ENCODE measurements at places on chromosomes 3 and 15.

GRCh38 chr3:48129921-48130320, 58.3 kb downstream of the CDC25A start:
- no peak for DNase-seq

- no peak for DNase-seq
These were observed 139.7 kb upstream of the TPM1 start for GRCh38 chr15:62902821-62903220.

DNA sequence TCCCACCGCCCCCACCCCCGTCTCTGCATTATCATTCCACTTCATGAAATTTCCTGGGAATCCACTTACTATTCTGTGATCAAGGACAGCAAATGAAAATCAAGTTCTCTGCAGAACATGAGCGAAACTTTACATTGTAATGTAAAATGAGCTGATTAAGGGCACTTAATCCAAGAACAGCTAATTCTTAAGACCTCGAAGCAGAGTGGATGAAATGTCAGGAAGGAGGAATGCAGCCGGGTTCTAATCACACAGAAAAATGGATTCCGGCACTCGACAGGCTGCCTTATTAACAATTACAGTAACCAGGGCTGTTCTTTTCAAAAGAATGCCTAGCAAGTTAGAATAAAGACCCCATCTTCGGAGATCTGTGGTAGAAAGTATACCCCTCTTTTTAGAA, 57.5 kb downstream of the RFTN1 start:
- no peak for DNase-seq

DNA sequence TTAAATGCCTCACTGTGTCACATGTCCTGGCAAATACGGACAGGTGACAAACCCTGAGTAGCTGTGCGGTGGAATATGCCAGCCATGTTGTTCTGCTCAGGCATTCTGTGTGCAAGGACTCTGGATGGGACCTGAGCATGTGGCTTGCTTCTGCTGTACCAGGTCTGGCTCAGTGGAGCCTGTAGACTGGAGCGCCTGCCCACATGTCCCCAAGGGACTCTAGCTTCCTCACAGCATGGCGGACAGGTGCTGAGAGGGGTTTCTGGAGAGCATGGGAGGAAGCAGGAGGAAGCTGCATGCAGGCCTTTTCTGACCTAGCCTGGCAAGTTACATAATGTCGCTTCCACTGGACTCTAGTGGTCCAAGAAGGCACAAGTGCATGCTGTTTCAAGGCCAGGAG, 96.3 kb downstream of the PLXNA1 start:
- DNase-seq: no peak

DNA sequence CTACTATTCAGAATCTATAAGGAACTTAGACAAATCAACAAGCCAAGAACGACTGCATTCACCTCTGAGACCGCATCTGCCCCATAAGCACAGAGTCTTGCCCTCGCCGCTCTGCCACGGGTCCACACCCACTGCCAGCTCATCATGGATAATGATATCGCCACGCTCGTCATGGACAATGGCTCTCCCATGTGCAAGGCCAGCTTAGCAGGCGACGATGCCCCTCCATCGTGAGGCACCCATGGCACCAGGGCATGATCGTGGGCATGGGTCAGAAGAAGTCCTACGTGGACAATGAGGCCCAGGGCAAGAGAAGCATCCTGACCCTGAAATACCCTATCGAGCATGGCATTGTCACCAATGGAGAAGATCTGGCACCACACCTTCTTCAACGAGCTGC, 92.1 kb upstream of the FXR1 start:
- no peak for DNase-seq

GRCh38 chr15:34642247-34642646, 58.8 kb upstream of the GOLGA8B start:
- DNase-seq: no peak

DNA sequence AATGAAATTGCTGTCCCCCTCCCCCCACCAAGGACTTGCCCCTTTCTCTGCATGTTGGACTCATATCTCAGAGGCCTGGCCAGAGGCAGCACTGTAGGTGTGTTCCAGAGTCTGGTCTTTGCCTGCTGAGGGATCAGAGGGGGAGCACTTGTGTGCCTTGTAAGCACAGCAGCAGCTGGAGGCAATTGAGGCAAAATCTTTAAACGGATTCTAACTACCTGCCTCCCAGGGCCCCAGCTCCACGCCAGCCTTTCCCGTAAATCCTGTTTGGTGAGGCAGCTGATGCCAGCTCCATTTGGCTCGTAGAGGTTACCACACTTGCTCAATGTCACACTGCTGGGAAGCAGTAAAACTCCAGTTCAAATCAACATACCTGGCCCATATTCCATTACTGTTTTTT, 2.3 kb upstream of the IDH2 start:
- no peak for DNase-seq

GRCh38 chr3:16066545-16066944, 107.9 kb upstream of the GALNT15 start:
- no peak for DNase-seq

GRCh38 chr3:44340058-44340395, 1.5 kb downstream of the TCAIM start:
- no peak for DNase-seq

DNA sequence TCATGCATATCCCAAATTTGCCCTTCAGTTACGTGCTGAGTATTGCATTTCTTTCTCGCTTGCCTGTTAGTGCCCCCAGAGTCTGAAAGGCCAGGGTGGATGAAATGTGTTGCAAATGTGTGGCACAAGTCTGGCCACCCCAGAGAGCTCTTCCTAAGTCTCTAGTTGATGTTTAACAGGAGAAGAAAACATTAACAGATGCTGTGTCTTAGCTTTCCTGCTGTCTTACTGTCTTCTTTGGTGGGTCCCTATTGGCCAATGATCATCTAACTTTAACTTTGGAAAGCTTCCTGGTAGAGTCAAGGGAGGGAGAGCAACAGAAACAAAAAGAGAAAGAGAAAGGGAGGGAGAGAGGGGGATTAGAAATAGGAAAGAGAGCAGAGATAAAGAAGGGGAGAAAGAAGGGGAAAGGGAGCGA, 76.7 kb upstream of the P3H2 start:
- no peak for DNase-seq

DNA sequence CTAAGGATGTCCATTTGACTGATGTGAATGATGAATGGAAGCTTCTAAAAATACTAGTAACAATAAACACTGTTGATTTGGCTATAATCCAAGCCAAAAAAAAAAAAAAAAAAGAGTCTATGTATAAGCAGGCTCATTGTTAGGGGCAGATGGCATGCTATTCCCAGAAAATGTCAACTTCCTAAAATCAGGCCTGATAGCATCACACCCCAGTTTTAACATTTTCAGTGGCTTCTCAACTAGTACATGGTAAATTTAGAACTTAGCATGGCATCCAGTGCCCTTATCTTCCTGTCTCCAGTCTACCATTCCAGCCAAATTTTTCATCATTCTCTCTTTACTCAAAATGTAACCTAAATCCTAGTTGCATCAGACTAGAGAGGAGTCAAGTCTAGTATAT, 288.2 kb upstream of the ZNF385D start:
- DNase-seq: no peak

DNA sequence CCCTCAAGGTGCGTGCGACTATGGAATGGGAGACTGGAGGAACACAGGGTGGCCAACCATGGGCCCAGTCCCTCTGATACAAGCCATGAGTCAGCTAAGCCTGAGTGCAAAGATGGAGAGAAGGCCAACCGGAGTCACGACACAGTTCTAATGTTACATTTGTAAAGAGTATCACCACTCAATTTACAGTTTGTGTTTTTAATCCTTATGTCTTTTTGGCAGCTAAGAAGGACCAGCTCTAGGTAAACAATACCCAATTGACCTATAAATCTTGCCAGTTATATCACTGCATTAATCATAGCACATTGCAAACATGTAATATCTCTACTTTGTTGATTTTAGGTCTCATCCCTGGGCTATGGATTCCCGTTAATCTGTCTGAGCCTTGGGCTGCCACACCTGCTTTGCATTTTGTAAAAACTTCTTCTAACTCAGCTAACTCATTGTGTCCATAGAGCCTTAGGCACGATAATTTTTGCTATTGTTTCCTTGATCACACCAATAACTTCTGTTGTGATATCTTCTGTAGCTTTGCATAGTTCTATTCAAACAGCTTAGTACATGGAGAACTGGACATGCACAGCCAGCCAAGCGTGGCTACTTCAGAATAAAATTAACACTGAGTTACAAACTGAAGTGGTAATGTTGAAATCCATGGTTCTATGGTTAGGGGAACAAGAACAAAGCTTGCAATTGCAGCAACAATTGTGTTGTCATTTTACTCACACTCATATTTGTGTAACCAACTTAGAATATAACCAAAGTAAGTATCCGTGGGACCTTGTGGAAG, 50.3 kb downstream of the LSM3 start:
- no peak for DNase-seq

DNA sequence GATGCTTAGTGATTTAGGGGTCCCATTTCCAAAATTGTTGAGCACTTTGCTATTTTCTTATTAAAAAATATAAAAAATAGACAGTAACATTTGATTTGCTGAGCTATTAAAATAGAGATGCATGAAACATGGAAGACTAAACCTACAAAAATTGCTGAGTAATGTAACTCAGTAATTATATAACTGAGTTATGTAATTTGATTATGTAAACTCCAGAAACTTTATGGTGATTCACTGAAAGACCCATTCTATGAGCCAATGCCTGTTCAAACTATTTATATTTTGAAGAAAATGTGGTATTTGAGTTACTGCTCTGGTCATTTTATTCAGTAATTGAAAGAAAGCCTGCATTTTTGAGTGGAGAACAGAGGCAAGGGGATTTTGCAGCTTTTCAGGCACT, 1221.5 kb upstream of the ALCAM start:
- DNase-seq: no peak

DNA sequence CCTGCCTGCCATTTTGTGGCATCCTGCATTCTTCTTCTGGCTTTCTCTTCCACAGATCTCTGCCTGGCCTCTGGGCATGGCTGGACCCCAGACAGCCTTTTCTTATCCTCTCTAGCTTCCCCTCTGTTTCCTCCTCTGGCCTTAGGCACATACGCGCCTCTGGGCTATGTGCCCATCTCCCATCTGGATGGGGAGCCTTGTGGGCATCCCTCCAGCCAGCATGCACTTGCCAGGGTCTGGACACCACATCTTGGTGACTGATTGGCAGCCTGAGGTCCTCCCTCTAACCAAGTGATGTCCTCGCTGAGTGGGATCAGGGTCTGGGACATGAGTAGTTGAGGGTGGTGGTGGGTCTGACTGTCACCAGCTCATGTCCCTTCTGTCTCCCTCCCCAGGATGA, 12.8 kb downstream of the PLEKHO2 start:
- DNase-seq: no peak

GRCh38 chr3:183307749-183308148, 54.7 kb downstream of the B3GNT5 start:
- no peak for DNase-seq

- DNase-seq: no peak
These were observed 97.3 kb downstream of the SLCO3A1 start for GRCh38 chr15:91950631-91951329.

- DNase-seq: no peak
These were observed 472.6 kb upstream of the NECTIN3 start for GRCh38 chr3:110598847-110599490.

GRCh38 chr3:146834917-146835316, 229.8 kb upstream of the PLSCR5 start:
- no peak for DNase-seq

DNA sequence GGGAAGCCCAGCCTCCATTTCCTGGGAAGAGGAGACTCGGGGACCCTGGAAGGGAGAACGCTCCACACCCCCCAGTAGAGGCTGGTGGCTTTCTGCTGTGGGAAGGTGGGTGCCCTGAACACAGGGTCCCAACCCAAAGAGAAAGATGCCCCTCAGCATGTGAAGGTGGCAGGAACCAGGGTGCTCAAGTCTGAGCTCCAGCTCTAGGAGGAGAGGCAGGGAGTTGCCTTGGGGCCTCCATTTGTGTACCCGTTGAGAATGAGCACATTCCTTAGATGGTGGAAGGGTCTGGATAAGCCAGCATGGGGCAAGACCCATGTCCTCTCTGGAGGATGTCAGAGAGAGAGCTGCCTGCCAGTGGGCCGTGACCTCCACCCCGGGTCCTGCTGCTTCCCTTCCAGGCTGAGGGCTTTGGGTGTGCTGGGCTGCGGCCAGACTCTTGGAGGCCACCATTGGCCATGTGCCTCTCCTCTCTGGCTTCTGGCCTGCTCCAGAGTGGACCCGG, 212.4 kb downstream of the TBC1D2B start:
- DNase-seq: no peak

- no peak for DNase-seq
These were observed 1076.3 kb upstream of the EPHA6 start for GRCh38 chr3:95738045-95738444.

DNA sequence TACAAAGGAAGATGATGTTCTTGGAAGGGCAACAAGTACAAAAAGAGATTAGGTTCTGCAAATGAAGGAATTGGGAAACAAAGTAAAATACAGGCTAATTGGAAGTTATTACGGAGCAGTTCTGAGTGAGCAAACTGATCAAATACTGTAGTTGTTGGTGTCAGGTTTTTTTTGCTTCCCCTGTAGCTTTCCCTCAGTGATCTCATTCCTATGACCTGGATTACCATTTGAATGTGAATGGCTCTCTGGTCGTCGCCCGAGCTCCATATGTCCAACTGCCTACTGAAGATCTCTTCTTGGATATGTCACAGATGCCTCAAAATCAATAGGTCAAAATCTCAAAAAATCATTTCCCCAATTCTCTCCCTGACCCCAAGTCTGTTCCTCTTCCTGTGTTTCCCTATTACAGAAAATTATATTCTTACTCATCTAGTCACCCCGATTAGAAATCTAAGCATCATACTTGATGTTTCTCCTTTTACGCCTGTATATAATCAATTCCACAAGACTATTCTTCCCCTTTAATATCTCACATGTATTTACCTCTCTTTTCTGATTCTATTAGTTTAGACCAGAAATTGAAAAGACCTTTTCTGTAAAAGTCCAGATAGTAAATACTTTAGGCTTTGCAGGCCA, 29.0 kb downstream of the GOLM2 start:
- no peak for DNase-seq

DNA sequence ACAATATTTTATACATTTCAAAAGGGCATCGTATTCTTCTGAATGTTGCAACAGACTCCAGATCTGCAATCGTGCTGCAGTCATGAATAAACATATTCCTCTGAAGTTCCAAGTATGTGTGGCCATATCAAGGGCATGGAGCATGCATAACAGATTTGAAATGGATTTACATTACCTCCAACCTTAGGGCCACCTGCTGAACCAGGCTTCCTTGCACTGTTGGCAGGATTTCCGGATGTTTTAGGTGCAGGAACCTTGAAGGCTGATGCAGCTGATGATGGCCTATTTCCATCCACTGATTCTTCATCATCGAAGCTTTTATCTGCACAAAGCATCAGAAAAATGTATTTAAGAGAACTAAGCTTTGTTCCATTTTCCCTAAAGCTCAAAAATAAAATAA, 73.5 kb downstream of the CLASP2 start:
- DNase-seq: no peak
